ENCODE measurements at places on chromosomes 16 and 17.
A peak's percentile ranks its signal among the peaks of the same experiment; 100 is the strongest.

- DNase-seq, result no peak
Measured at GRCh38 chr16:4089811-4090301, 26.4 kb downstream of the ADCY9 start.

DNA sequence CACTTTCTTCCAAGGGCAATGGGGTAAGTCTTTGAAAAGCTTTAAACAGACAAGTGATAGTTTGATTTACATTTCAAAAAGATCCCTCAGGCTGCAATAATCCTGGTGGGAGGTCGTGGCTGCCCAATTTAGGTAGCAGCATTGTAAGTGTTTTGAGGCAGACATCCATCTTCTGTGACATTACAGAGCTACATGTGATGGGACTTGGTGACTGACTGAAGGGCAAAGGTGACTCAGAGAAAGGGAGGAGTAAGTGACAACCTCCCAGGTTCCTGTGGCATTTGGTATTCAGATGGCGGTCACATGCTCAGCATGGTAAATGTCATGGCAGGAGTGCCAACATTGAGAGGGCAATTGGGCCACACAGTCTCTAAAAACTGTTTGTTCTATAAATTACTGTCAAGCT lies 26.5 kb downstream of the STAT3 start:
- DNase-seq, result no peak

- peak; percentile 99 for DNase-seq
Measured at GRCh38 chr17:14737984-14738651, 437.2 kb downstream of the HS3ST3B1 start.

- no peak for DNase-seq
Measured at GRCh38 chr17:17849845-17850373, 13.1 kb upstream of the SREBF1 start.

DNA sequence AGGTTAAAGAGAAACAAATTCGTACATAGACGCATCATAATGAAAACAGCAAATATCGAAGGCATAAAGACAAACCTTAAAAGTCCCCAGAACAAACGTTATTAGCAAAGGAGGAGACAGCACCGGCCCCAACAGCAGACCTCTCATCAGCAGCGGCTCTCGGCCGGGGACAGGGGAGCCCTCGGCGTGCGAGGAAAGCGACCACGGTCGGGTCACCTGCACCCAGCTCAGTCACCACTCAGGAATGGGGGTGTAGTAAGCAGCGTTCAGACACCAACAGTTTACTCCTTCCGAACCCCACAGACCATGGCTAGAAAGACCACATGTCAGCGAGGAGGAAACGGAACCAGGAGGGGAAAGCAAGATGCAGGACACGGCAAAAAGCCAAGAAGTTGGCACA lies 109.3 kb upstream of the CHMP6 start:
- DNase-seq, result no peak

DNA sequence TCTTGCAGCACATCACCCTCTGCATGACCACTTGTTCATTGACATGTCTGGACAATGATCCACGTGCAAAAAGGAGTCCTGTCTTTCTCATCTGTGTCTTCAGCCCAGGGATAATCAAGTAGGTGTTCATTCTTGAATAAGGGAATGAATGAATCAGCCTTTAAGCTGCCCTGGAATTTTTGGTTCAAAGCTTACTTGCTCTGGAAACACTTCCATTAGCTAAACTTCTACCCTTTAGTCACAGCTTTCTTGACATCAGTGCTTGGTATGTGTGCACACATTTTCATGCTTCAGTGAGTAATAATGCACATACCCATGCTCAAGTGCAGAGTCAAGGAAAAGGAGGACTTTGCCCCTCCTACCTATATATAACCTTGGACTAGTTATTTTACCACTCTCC lies 103.0 kb upstream of the CDH13 start:
- DNase-seq, result peak; percentile 33

DNA sequence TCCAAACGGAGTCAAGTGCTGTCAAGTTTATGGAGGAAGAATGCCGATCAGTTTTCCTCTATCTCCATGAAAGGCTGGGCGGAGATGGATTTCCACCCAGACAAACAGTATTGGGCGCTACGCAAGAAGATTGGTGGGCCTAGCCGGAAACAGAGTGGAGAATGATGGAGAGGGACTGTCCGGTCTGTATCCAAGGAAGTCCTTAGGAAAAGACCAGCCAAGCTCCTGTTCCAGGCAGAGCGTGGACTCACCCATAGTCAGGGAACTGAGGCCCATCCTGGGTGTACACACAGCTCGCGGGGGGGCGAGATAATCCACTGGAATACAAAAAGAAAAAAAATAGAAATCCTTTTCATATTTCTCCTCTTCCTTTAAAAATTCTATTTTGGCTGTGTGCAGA lies 1.5 kb upstream of the ABCC12 start:
- DNase-seq, result no peak

DNA sequence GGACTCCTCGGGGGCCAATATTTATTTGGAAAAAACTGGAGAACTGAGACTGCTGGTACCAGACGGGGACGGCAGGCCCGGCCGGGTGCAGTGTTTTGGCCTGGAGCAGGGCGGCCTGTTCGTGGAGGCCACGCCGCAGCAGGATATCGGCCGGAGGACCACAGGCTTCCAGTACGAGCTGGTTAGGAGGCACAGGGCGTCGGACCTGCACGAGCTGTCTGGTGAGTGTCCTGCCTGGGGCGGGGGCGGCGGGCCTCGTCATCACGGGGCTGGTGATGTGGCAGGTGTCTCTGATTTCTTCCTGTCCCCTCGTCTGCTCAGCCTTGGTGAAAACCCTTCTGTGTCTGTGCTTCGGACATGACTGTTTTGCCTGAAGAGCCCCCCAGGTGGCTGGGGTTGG lies 5.7 kb downstream of the METRNL start:
- DNase-seq, result no peak

- no peak for DNase-seq
Measured at GRCh38 chr16:85523602-85524364, 89.3 kb upstream of the GSE1 start.

- DNase-seq, result no peak
Measured at GRCh38 chr16:56480776-56481467, 29.6 kb downstream of the OGFOD1 start.

DNA sequence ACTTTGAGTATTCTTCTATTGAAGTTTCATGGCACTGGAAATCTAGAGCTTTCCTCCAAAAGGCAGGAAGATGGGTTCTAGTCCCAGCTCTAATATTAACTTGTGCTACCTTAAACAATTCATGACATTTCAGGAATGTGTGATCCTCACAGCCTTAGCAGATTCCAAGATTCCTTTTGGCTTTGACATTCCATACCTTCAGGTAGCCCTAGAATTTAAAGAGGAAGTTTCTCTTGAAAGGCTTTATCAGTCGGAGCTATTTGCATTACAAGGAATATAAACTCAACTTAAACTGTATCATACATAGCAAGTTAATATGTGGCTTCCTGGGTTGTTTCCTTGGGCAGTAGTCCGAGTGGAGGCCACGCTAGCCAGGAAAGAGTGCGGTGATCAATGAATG lies 330.0 kb downstream of the SHISA9 start:
- DNase-seq, result no peak

- peak; percentile 37 for DNase-seq
Measured at GRCh38 chr17:68993112-68993511, 37.9 kb upstream of the ABCA8 start.

GRCh38 chr17:78726513-78726912 lies 55.6 kb downstream of the CYTH1 start:
- no peak for DNase-seq

- no peak for DNase-seq
Measured at GRCh38 chr17:44376124-44376523, 12.5 kb upstream of the FAM171A2 start.

DNA sequence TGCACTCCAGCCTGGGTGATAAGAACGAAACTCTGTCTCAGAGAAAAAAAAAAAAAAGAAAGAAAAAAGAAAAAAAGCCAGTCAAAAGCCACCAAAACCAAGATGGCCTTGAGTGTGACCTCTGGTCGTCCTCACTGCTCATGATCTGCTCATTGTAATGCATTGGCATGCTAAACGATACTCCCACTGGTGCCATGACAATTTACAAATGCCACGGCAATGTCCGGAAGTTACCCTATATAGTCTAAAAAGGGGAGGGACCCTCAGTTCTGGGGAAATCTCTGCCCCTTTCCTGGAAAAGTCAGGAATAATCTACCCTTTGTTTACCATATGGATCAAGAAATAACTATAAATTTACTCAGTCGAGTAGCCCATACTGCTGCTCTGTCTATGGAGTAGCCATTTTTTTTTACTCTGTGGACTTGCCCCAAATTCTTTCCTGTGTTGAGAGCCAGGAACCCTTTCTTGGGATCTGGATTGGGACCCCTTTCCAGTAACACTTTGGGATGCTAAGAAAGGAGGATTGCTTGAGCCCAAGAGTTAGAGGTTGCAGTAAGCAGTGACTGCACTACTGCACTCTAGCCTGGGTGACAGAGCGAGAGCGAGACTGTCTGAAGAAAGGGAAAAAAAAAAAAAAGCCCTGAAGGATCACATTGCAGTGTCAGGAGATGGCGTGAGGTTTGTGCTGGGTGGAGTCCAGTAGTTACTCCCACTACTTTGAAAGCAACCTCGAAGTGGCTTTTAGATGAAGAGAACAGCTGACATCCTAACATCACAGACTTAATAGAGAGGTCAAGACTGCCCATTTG lies 3.7 kb upstream of the TMEM231 start:
- no peak for DNase-seq

DNA sequence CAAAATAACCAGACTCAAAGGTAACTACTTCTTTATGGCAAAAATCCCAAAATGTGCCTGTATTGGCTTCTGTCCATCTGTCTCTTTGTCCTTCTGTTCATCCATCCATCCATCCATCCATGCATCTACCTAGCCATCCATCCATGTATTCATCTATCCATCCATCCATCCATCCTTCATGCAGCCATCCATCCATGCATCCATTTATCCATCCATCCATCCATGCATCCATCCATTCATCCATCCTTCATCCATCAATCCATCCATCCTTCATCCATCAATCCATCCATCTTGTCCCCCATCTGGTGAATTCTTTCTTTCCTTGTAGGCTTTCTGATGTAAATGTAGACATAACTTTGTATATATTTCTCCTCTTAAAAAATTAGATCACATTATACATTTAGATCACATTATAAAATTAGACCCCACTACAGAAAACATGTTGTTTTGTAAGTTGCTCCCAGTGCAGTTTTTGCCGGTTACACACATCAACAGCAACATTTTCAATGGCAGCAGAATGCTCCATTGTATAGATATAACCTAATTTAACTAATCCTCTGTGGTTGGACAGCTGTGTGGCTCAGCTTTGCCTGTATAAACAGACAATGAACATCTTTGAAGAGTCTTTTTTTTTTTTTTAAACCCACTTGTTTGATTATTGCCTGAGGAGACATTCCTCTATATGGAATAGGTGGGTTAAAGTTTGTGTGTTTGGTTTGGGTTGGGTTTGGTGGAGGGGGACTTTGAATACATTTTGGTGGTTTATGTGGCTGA lies 72.0 kb downstream of the MSI2 start:
- no peak for DNase-seq

GRCh38 chr16:726188-726437 lies 130 bp downstream of the CCDC78 start:
- DNase-seq, result no peak

DNA sequence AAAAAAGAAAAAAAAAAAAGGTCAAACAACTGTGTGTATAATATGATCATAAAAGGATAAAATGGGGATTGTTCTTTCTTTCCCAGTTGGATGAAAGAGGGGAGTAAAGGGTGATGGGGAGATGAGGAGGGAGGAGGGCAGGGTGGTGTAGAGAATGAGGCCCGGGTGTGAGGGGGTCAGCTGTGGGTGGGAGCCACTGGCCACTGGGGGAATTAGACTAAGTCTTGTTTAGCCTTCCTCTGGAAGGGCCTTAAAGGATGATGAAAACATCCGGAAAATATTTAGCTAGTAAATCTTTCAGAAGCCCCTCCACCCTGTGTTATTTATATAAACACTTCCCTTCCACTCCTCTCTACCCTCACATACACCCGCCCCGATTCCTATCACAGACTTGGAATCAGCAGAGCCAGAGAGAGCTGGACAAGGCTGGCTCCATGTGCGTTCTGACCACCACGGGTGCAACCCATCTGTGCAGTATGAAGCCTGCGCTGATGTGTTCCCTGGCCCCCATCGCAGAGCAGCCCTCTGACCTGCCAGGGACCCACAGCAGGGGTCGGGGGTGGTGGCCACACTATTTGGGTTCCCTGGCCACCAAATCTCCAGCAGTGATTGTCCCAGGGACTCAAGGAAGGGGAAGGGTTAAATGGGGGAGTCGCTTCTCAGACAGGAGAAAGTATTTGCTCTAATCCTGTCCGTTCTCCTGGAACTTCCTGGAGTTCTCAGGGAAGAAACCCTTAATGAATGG lies 72.7 kb downstream of the GAS7 start:
- no peak for DNase-seq

DNA sequence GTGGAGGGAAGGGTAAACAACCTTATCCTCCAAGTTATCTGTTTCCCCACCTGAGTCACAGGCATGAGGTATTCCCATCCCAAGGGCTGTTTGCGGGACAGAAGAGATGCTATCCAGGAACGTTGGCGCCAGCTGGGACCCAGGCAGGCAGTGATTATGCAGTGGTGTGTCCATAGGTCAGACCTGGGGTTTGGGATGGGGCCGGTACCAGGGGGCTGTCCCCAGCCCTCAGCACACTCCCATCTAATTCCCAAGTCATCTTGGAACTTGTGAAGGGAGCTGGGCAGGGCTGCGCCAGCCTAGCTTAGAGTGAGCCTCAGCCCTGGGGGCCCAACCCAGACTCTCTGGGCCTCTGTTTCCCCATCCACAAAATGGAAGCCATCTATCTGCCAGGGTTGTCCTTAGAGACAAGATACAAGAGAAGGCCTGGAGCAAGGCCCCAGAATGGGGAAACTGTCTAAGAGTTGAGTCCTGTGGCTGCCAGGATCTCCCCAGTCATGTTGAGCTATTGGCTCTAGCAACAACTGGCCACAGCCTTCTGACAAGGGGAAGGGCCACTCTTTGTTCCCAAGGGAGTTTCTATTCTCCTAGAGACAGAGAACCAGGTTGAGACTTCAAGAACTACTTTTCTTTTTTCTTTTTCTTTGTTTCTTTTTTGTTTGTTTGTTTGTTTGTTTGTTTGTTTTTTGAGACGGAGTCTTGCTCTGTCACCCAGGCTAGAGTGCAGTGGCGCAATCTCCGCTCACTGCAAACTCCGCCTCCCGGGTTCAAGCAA lies 9.8 kb upstream of the JUP start:
- no peak for DNase-seq

GRCh38 chr16:68395815-68396214 lies 52.5 kb downstream of the SMPD3 start:
- DNase-seq, result no peak

GRCh38 chr17:72175787-72176515 lies 55.1 kb downstream of the SOX9 start:
- no peak for DNase-seq

- DNase-seq, result no peak
Measured at GRCh38 chr17:37772982-37773381, 28.1 kb upstream of the HNF1B start.

Data from epithelial cell of prostate (primary cell).